Central memory CD8-positive, alpha-beta T cell (primary cell): ENCODE measurements at places on chromosomes 1 and 21.

GRCh38 chr1:228464487-228464983 is 22.6 kb upstream of the RNF187 start:
- peak overlapping the region; percentile 80 for H3K4me3 ChIP-seq
- H3K36me3 ChIP-seq, result peaks cover 2% of the 10 kb centered on the region
- peaks cover 37% of the 10 kb centered on the region for H3K4me1 ChIP-seq
- DNase-seq, result peak; percentile 82
- peak overlapping the region; percentile 50 for H3K27ac ChIP-seq
- H3K27me3 ChIP-seq, result no peaks in the 10 kb centered on the region

GRCh38 chr1:6574025-6574620 is 5.7 kb upstream of the ZBTB48 start:
- no peak for DNase-seq
- H3K27ac ChIP-seq, result no peak overlapping the region
- no peak overlapping the region for H3K4me3 ChIP-seq
- no peaks in the 10 kb centered on the region for H3K36me3 ChIP-seq
- peaks cover 2% of the 10 kb centered on the region for H3K4me1 ChIP-seq

DNA sequence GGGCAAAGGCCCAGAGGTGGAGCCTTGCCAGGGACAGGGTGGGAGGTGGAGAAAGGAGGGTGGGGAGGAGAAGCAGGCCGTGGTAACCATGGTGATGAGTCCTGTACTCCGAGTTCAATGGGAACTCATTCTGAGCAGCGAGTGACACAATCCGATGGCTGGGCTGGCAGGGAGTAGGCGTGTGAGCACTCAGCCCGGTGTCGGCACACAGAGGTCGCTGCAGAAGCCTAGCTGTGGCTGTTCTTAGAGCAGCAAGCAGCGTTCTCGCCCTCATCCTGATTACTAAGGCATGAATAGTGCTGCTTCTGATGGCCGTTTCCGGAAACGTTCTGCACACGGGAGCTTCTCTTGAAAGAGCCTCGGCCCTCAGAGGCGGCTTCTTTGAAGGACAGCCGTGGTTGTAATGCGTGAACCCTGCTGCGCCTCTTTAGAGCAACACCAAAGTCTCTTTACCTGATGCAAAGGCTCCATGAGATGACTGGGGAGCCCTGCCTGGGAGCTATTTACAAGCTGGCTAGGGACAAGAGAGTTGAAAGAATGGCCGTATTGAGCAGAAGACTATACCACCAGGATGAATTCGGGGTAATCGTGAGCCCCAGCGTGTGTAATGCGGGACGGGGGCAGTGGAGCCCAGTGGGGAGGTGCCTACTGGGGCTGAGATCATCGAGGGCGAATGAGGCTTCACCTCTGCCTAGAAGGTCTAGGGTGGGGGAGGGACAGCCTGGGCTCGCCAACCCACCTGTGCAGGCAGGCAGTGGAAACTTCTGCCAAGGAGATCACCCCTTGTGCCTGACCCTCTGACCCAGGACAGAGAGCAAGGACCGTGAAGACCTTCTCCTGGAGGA is 72.8 kb upstream of the PAX7 start:
- DNase-seq, result no peak
- H3K27me3 ChIP-seq, result peaks cover 93% of the 10 kb centered on the region
- H3K27ac ChIP-seq, result no peak overlapping the region
- peaks cover 13% of the 10 kb centered on the region for H3K4me1 ChIP-seq
- no peak overlapping the region for H3K4me3 ChIP-seq

GRCh38 chr21:40146216-40146837 is 279.1 kb downstream of the PCP4 start:
- H3K4me3 ChIP-seq, result no peak overlapping the region
- H3K36me3 ChIP-seq, result no peaks in the 10 kb centered on the region
- no peak for DNase-seq
- H3K4me1 ChIP-seq, result no peaks in the 10 kb centered on the region

GRCh38 chr21:41419921-41420862 is 5.8 kb upstream of the MX1 start:
- H3K4me1 ChIP-seq, result peaks cover 15% of the 10 kb centered on the region
- peaks cover 3% of the 10 kb centered on the region for H3K36me3 ChIP-seq

- no peaks in the 10 kb centered on the region for H3K4me1 ChIP-seq
- no peaks in the 10 kb centered on the region for H3K27me3 ChIP-seq
- H3K36me3 ChIP-seq, result no peaks in the 10 kb centered on the region
- H3K27ac ChIP-seq, result no peak overlapping the region
Measured at GRCh38 chr1:209266590-209267205, 316.8 kb upstream of the CAMK1G start.

GRCh38 chr1:153539395-153540093 is 1.2 kb downstream of the S100A5 start:
- H3K4me1 ChIP-seq, result peaks cover 71% of the 10 kb centered on the region
- H3K4me3 ChIP-seq, result peak overlapping the region; percentile 65
- no peak for DNase-seq
- H3K27ac ChIP-seq, result peak overlapping the region; percentile 89

- no peaks in the 10 kb centered on the region for H3K4me1 ChIP-seq
- no peak overlapping the region for H3K4me3 ChIP-seq
- no peak for DNase-seq
- H3K27me3 ChIP-seq, result peaks cover 10% of the 10 kb centered on the region
- H3K27ac ChIP-seq, result no peak overlapping the region
Measured at GRCh38 chr21:41120997-41121396, 47.0 kb upstream of the BACE2 start.

GRCh38 chr1:148355976-148356375 is 127.1 kb downstream of the PPIAL4G start:
- peaks cover 7% of the 10 kb centered on the region for H3K36me3 ChIP-seq
- no peak for DNase-seq
- H3K4me1 ChIP-seq, result no peaks in the 10 kb centered on the region
- H3K27ac ChIP-seq, result no peak overlapping the region
- H3K27me3 ChIP-seq, result peaks cover 61% of the 10 kb centered on the region
